ENCODE measurements at places on chromosomes 3 and 15.

- DNase-seq = no peak
Measured at GRCh38 chr3:101836652-101837598, 12.4 kb upstream of the NFKBIZ start.

- no peak for DNase-seq
Measured at GRCh38 chr3:143201870-143202752, 82.5 kb downstream of the CHST2 start.

- DNase-seq = no peak
Measured at GRCh38 chr15:36498916-36499315, 80.5 kb upstream of the CDIN1 start.

- DNase-seq = no peak
Measured at GRCh38 chr15:70525551-70525950, 237.8 kb downstream of the UACA start.

GRCh38 chr3:155079746-155080487, at the start of gene MME:
MME (plus strand) TSS chr3:155080319; CDS start chr3:155084168, 3,849 bp downstream.
- DNase-seq = no peak

DNA sequence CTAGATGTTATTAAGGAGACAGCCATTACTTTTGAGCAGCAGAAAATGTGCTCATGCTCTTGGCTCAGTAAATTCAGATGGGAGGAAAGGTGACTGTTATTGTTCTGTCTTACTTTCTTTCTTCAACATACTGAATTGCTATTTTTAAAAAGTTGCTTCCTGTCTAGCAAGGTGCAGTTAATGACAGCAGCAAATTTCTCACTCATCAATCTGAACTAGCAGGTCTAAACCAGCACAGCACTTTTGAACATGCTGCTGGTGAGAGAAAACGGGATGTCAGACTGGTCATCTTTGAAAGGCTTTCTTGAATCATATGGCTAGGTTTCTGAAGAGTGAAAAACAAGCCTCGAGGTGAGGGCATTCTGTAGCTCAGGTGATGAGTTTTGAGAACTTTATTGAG, 384.7 kb downstream of the MFSD1 start:
- no peak for DNase-seq

GRCh38 chr15:52191207-52191606, at the start of gene GNB5:
GNB5 (minus strand) TSS chr15:52191392; CDS start chr15:52184676, 6,716 bp downstream.
- DNase-seq = no peak
